GM23248 (cell line): ENCODE measurements at places on chromosomes 1 and 21. TPM values are rescaled to one million over a fixed set of nuclear protein-coding genes. Genes with fewer than 3 reads are reported as not detected.

- H3K27me3 ChIP-seq = no peaks in the 10 kb centered on the region
- no peak overlapping the region for H3K4me3 ChIP-seq
- no peak overlapping the region for H3K27ac ChIP-seq
- no peaks in the 10 kb centered on the region for H3K36me3 ChIP-seq
Measured at GRCh38 chr1:212722270-212722957, 22.8 kb upstream of the BATF3 start.

The LENEP gene
- not detected in 2 replicates for total RNA-seq

DNA sequence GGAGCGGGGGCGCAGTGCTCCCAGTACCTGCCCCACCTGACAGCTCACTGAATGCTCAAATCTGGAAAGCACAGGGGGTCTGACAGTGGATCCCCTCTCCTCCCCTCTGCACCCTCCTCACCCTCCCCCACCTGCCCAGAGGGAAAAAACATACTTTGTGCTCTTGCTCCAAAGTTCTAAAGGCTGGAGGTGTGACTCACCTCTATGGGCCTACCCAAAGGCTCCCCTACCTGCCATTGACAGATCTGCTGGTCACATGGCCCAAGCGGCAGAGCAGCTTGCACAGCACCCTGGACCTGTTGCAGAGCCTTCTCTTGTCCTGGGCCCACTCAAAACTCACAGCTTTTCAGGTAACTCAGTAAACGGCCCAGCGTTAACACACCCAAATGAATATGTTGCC, 55.7 kb downstream of the ADSS2 start:
- H3K36me3 ChIP-seq = 0 out of 2 replicates have a peak, but pooled peaks cover 4% of the 10 kb centered on the region
- no peaks in the 10 kb centered on the region for H3K4me1 ChIP-seq
- DNase-seq = no peak
- H3K27me3 ChIP-seq = no peaks in the 10 kb centered on the region
- H3K4me3 ChIP-seq = no peak overlapping the region

The FMO2 gene
- not detected in 2 replicates for total RNA-seq

- no peak overlapping the region for H3K4me3 ChIP-seq
- no peaks in the 10 kb centered on the region for H3K36me3 ChIP-seq
- H3K27me3 ChIP-seq = no peaks in the 10 kb centered on the region
- H3K4me1 ChIP-seq = no peaks in the 10 kb centered on the region
- no peak for DNase-seq
- H3K27ac ChIP-seq = no peak overlapping the region
Measured at GRCh38 chr1:81848880-81849682, 48.3 kb downstream of the ADGRL2 start.

DNA sequence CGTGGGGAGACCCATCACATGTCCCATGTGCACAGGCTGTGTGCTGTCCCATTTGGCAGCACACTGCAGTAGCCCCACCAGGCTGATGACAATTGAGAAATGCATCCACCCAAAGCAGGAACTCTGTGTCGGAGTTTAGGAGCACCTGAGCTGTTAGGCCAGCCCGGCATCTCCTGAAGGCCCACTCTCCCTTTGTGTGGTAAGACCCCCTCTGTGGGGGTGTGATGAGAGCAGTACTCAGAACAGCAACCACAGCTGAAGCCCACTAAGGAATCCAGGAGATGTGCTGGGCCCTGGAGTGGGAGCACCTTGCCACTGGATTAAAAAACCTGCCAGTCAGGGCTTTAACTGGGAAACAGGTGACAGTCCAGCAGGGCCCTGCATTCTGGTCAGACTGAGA, 37.2 kb downstream of the FCRL5 start:
- DNase-seq = no peak
- H3K4me3 ChIP-seq = no peak overlapping the region
- no peak overlapping the region for H3K27ac ChIP-seq
- no peaks in the 10 kb centered on the region for H3K27me3 ChIP-seq
- H3K4me1 ChIP-seq = no peaks in the 10 kb centered on the region

- H3K27ac ChIP-seq = no peak overlapping the region
- no peaks in the 10 kb centered on the region for H3K27me3 ChIP-seq
- no peak overlapping the region for H3K4me3 ChIP-seq
- no peaks in the 10 kb centered on the region for H3K4me1 ChIP-seq
Measured at GRCh38 chr21:18142655-18143054, 102.0 kb upstream of the CHODL start.

The ELAVL4 gene
- not detected in 2 replicates for total RNA-seq

GRCh38 chr1:242525769-242526168, 1.3 kb upstream of the PLD5 start:
- DNase-seq = no peak
- H3K36me3 ChIP-seq = no peaks in the 10 kb centered on the region
- peaks cover 45% of the 10 kb centered on the region for H3K27me3 ChIP-seq
- H3K4me1 ChIP-seq = no peaks in the 10 kb centered on the region

DNA sequence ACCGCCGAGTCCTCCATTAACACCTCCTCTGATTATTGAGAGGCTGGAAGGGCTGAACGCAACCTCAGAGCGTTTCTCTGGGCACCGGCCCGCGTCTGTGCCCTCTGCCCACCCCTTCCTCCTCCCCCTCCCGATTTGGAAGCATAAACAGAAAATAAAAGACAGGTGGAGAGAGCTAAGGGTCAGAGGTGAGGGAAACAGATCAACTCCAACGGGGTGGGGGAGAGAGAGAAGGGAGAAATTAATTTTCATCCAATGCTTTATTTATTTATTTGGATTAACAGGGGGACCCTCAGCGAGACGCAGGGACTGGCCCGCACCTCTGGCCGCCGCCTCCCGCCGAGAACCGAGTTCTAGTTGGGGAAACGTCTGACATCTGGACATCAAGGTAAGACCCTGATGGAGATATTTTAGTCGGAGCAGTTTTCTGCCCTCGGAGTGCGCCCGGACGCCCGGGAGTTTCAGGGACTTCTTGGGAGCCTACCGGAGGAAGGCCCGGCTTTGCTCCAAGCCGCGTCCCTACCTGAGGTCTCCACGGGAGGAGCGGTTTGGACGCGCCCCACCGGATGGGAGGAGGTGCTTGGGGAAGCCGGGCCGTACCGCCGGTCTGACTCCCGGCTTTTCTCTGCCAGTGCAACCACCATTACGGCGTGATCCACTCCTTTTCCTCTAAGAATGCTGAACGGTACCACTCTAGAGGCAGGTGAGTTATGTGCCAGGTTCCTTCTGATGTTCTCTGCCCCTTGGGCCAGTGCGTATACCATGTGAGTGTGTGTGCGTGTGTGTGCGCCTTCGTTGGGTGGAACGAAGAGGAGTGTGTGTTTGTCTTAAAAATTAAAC, 5.1 kb upstream of the LHX9 start:
- H3K27ac ChIP-seq = no peak overlapping the region
- peaks cover 91% of the 10 kb centered on the region for H3K27me3 ChIP-seq
- no peak for DNase-seq
- peak overlapping the region; percentile 53 for H3K4me3 ChIP-seq
